ENCODE measurements at places on chromosomes 3 and 15. TPM values are rescaled to one million over a fixed set of nuclear protein-coding genes. Genes with fewer than 3 reads are reported as not detected.

Gene NEO1
- 5.3 TPM for total RNA-seq

Gene CAPN3
- total RNA-seq = 0.13 TPM

Gene RAD54L2
- 14.7 TPM for total RNA-seq

Gene GCNT3
- not detected for total RNA-seq

Gene PTH1R
- total RNA-seq = under 0.01 TPM

Gene REC114
- total RNA-seq = not detected

Measured in dermis microvascular lymphatic vessel endothelial cell (primary cell).